ENCODE measurements at places on chromosomes 2 and 18.

DNA sequence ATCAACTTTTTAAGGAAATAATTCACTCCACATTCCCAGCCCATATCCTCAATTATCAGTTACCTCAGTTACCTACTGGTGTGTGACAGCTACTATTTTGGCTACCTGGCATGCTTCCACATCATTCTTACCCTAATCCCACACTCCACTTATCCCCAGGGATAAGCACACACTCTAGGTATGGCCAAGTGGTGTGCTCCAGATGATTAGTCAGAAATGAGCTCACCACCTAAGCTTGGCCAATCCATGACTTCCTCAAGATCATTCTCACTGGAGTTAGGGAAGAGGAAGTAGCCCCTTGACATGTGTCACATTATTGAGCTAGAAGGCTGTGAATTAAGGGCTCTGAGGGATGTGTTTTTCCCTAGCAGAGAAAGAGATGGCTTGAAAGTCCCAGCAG, 20.9 kb upstream of the SMAD4 start:
- DNase-seq, result no peak

- DNase-seq, result no peak
These were observed 915.4 kb downstream of the DCDC2C start for GRCh38 chr2:4618630-4619228.

- DNase-seq, result no peak
These were observed 34.1 kb downstream of the LANCL1 start for GRCh38 chr2:210442457-210442856.

DNA sequence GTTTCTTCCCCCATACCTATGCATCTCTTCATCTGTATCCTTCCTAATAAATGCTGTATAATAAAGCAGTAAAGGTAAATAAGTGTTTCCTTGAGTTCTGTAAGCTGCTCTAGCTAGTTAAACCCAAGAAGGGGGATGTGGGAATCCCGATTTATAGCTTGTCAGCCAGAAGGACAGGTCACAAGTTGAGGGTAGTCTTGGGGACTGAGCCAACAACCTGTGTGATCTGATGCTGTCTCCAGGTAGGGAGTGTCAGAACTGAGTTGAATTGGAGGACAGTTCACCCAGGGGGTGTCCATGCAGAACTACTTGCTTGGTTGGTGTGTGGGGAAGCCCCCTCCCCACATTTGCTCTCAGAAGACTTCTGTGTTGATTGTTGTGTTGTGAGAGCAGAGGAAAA, 112.4 kb downstream of the LDLRAD4 start:
- no peak for DNase-seq

DNA sequence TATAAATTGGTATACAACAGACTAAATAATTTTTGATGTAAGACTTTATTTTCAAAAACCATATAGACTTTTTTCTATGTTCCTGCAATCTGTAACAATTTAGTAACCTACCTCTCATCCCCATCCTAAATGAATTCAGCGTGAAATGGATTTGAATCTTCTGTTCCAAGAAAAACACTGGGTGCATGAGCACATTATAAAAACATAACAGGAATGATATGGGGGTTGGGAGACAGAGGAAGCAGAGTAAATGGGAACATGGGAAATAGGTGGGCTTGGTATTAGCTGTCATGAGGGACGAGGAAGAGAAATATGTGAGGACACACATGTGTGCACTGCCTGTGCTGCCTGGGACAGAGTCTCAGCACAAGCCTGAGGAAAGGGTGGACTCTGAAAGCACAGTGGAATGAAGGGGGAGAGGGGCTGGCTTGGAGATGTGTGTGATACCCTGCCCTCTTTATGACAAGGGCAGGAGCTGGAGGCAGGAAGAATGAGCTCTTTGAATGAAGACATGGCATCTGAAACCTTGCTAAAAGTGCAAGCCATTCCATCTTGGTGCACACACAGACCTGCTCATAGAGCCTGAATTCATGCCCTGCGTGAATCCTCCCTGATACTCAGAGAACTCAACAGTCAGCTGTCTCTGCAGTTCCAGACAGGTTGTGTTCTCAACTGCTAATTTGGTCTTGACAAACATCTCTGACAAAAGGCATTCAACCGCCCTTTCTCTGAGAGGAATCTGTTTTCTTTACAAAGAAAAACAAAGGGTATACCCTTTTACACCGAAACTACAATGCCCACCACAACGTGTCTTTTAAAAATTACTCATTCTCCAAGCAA, 66.6 kb downstream of the EPB41L3 start:
- DNase-seq, result no peak

- no peak for DNase-seq
These were observed 3.0 kb upstream of the GFPT1 start for GRCh38 chr2:69390001-69390400.

DNA sequence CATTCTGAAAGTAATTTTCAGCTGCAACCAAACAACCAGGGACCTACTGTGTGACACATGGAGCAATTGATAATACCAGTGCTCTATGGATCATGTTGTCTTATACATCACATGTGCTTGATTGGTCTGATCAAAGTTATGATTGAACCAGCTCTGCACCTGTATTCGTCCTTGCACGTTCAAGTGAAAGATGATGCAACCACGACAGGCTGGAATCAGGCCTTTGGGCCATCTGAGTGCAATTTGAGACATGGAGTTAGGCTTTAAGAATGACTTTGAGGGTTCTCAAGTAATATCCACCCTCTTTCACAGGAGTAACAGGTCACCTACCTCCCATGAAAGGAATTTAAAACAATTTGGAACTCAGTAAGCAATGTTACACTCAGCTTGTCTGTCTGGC, 165.2 kb downstream of the SLC8A1 start:
- DNase-seq, result no peak

- no peak for DNase-seq
These were observed 18.4 kb upstream of the PIK3C3 start for GRCh38 chr18:41936471-41937134.

GRCh38 chr2:195642027-195642678, 14.9 kb upstream of the SLC39A10 start:
- DNase-seq, result no peak

GRCh38 chr2:82395531-82395930, 2063.5 kb downstream of the SUCLG1 start:
- DNase-seq, result no peak

DNA sequence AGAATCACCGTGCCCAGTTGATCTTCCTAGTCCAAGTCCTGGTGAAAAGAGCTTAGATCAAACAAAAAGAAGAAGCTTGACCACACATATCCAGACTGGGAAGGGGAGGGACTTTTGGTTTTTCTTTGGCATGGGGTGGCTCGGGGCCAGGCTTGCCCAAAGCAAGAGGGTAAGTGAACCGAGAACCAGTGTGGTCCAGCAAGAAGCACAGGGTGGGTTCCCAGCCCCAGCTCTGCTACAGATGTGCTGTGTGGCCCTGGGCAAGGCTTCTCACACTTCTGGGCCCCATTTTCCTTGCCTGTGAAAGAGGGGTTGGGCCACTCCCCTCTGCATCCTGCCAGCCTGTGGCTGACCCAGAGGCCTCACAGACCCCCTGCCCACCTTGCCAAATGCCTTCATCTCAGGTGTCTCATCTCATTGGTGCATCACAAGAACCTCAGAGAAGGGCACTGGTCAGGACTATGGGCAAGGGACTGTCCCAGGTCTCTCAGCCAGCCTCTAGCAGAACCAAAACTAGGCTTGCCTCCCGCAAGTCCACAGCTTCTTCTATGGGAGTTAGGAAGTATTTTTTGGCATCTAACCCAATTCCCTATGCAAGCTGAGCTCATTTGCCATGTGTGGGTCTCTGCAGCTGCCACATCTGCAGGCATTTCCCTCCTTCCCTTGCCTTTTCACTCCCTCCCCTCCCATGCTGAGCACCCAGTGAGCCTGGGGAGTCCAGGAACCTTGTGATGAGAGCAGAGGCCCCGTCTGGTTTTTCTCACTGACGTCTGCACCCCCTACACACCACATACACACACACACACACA, 6.9 kb downstream of the ATP6V1B1 start:
- DNase-seq, result no peak

- no peak for DNase-seq
These were observed 856 bp downstream of the ACAA2 start for GRCh38 chr18:49812286-49813068.

DNA sequence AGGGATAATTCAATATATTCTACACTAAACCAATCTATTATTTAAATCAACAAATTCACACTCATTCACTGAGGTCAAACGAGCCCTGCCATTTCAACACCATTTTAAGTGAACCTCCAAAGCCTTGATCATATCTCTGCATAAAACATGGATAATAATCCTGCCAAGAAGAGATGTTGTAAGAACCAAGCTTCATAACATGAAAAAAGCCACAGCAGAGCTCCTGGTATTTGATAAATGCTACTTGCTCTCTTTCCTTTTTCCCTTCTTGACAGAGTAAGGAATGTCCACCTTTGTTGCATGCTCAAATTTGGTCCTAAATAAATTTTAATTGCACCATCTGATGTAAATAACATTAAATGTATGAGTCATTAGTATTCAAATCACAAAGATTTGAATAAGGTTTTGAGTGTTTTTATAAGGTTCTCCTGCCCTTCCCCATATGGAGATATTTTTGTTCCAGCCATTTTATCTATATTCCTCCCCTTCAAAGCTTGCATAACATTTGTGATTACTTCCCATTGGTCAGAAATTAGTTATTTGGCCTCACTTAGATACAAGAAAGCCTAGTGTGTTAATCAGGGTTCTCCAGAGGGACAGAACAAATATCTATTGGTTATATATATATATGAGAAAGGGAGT, 318.8 kb downstream of the RND3 start:
- DNase-seq, result no peak
